ENCODE measurements at places on chromosomes 11 and 22.
A peak's percentile ranks its signal among the peaks of the same experiment; 100 is the strongest.

- H3K27ac ChIP-seq = no peak overlapping the region
- no peaks in the 10 kb centered on the region for H3K4me1 ChIP-seq
- H3K27me3 ChIP-seq = no peaks in the 10 kb centered on the region
- no peak for DNase-seq
- no peaks in the 10 kb centered on the region for H3K36me3 ChIP-seq
- no peak overlapping the region for H3K4me3 ChIP-seq
Measured at GRCh38 chr11:428295-428694, 13.5 kb upstream of the SIGIRR start.

DNA sequence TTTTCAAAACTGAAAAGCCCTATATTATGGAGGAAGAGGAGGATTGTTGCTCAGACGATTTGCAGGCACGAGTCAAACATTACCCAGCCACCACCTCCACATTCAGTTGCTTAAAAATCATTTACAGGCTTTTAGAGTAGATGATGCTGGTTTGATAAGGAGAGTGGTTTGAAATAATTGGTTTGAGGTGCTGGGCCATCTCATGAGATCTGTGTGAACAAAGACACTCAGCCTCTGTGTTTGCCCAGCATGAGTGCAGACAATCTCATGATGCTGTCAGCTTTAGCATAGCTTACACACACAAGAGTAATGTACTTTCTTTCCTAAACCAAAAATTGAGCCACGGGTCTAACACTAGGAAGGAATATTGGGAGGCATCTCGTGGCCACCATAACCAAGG is 4.3 kb downstream of the SLC43A3 start:
- DNase-seq = no peak
- H3K36me3 ChIP-seq = peaks cover 18% of the 10 kb centered on the region
- H3K27me3 ChIP-seq = no peaks in the 10 kb centered on the region
- H3K27ac ChIP-seq = no peak overlapping the region

DNA sequence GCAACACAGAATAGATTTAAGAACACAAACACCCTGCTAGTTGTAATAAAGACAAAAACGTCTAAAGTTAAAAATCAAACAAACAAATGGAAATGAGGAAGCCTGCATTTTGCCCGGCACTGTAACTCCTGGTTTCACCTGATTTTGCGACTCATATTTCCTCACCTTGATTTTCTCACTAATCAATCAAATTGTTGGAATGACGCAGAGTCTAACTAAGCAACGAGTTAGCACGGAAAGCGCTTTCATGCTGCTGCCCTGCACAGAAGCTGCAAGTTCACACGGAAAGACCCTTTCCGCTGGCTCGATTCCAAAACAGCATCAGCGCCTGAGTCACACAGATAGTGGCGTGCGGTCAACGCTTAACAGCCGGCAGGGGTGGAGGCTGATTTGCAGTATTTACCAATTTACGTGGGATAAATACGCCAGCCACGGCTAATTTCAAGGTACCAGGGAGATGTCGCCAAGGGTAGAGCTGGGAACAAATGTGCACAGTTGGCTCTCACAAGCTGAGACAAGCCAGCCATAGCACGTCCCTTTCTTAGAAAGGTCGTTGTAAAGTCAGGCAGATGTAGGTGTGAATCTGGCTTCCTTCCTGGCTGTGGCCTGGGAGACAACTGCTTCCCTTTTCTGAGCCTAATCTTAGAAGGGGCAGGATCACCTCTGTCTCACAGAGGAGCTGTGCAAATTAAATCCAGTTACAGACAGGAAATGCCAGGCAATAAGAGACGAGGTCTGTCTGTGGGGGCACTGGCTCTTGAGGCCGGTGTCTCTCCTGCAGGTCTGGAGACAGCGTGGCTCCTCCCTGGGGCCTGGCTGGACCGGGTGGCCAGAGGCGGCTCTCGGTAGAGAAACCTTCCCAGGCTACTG is 76.9 kb upstream of the TTLL12 start:
- H3K4me1 ChIP-seq = peaks cover 16% of the 10 kb centered on the region
- peak; percentile 51 for DNase-seq
- no peaks in the 10 kb centered on the region for H3K36me3 ChIP-seq
- no peaks in the 10 kb centered on the region for H3K27me3 ChIP-seq

DNA sequence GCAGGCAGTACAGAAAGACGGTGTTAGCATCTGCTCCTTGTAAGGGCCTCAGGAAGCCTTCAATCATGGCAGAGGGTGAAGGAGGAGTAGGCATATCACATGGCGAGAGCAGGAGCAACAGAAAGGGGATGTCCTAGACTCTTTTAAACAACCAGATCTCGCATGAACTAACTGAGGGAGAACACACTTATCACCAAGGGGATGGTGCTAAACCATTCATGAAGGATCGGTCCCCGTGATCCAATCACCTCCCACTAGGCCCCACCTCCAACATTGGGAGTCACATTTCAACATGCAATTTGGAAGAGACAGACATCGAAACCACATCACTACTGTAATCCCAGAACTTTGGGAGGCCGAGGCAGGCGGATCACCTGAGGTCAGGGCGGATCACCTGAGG is 39.9 kb upstream of the LIPT2 start:
- H3K4me3 ChIP-seq = no peak overlapping the region
- H3K4me1 ChIP-seq = no peaks in the 10 kb centered on the region
- no peaks in the 10 kb centered on the region for H3K36me3 ChIP-seq
- no peaks in the 10 kb centered on the region for H3K27me3 ChIP-seq

- no peaks in the 10 kb centered on the region for H3K36me3 ChIP-seq
- H3K4me1 ChIP-seq = no peaks in the 10 kb centered on the region
- H3K4me3 ChIP-seq = no peak overlapping the region
- DNase-seq = no peak
- H3K27ac ChIP-seq = no peak overlapping the region
- H3K27me3 ChIP-seq = no peaks in the 10 kb centered on the region
Measured at GRCh38 chr11:56705784-56706396, 7.0 kb downstream of the OR9G1 start.

GRCh38 chr11:5449023-5449422 is at the start of gene OR51I2:
Gene OR51I2, plus strand, starts transcription at chr11:5449323. Its CDS starts 4,166 bp downstream, at chr11:5453489.
- no peaks in the 10 kb centered on the region for H3K27me3 ChIP-seq
- no peak within 1 kb of the TSS for H3K4me3 ChIP-seq
- H3K27ac ChIP-seq = no peak within 1 kb of the TSS
- DNase-seq = no peak
- H3K4me1 ChIP-seq = no peaks in the 10 kb centered on the region
- H3K36me3 ChIP-seq = no peaks in the 10 kb centered on the region

DNA sequence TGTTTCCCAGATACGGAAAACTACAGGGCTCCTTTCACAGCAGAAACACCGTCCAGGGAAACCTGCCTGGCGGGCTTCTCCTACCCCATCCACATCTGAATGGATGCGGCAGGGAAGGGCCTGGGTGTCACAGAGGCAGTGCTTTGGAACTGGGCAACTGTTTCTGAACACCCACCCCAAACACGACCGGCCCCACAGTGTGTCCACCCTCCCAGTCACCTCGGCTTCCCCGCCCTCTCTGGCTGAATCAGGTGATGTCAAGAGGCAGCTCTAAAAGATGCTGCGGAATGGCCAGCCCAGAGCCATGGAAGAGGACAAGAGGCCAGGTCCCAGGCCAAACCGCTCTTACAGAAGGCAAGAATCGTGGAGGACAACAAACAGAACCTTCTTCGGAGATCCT is 22.0 kb downstream of the IFT27 start:
- peaks cover 3% of the 10 kb centered on the region for H3K27me3 ChIP-seq
- H3K4me1 ChIP-seq = no peaks in the 10 kb centered on the region
- no peak for DNase-seq
- no peak overlapping the region for H3K27ac ChIP-seq
- H3K36me3 ChIP-seq = no peaks in the 10 kb centered on the region
- no peak overlapping the region for H3K4me3 ChIP-seq

- no peaks in the 10 kb centered on the region for H3K27me3 ChIP-seq
- no peak overlapping the region for H3K4me3 ChIP-seq
- no peaks in the 10 kb centered on the region for H3K36me3 ChIP-seq
- H3K4me1 ChIP-seq = no peaks in the 10 kb centered on the region
- no peak for DNase-seq
- no peak overlapping the region for H3K27ac ChIP-seq
Measured at GRCh38 chr11:111772535-111772934, 6.3 kb upstream of the PPP2R1B start.

DNA sequence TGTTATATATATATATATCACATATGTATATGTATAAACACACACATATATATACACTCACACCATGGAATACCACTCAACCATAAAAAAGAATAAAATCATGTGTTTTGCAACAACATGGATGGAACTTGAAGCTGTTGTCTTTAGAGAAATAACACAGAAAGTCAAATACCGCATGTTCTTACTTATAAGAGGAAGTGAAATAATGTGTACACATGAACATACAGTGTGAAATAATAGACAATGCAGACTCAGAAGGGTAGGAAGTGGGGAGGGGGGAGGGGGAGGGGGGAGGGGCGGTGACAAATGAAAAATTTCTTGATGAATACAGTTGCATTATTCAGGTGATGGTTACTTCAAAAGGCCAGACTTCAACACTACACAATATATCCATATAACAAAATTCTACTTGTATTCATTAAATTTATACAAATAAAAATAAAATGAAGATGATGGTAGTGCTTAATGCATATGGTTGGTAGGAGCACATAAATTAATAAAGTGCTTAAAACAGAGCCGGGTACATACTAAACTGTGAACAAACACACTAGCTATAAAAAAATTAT is 5.8 kb upstream of the OR5B2 start:
- H3K4me3 ChIP-seq = no peak overlapping the region
- H3K27ac ChIP-seq = no peak overlapping the region
- DNase-seq = no peak
- no peaks in the 10 kb centered on the region for H3K36me3 ChIP-seq

DNA sequence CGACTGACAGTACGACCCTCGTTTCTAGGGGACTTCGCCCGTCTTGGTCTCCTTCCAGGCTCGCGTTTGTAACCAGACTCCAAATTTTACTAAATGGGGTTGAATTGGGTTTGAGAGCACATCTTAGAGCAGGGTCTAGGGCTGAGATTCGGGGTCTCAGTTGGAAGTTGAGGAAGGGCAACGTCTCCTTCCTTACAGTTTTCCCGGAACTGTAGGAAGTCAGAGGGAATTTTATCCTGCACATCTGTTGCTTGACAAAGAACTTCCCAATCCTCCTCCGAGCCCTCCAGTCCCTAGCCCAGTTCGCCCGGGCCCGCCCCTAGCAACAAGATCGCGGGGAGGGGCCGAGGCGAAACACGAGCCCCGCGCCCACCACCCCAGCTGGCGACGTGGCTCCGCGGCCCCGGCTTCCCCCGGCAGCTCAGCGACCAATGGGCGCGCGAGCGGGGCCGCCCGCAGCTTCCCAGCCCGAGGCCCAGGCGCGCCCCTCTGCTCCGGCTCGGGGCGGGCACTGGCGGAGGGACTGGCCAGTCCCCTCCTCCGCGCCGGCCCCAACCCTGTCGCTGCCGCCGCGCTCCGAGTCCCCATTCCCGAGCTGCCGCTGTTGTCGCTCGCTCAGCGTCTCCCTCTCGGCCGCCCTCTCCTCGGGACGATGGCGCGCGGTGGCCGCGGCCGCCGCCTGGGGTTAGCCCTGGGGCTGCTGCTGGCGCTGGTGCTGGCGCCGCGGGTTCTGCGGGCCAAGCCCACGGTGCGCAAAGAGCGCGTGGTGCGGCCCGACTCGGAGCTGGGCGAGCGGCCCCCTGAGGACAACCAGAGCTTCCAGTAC is at the start of gene RCN1:
RCN1 (plus strand) TSS at position 530 of the 826 bp plus-strand sequence; CDS start at position 653, 123 bp downstream.
- no peaks in the 10 kb centered on the region for H3K27me3 ChIP-seq
- H3K27ac ChIP-seq = peak within 1 kb of the TSS; percentile 87
- peak within 1 kb of the TSS; percentile 67 for H3K4me3 ChIP-seq
- H3K4me1 ChIP-seq = peaks cover 11% of the 10 kb centered on the region
- peak; percentile 80 for DNase-seq

DNA sequence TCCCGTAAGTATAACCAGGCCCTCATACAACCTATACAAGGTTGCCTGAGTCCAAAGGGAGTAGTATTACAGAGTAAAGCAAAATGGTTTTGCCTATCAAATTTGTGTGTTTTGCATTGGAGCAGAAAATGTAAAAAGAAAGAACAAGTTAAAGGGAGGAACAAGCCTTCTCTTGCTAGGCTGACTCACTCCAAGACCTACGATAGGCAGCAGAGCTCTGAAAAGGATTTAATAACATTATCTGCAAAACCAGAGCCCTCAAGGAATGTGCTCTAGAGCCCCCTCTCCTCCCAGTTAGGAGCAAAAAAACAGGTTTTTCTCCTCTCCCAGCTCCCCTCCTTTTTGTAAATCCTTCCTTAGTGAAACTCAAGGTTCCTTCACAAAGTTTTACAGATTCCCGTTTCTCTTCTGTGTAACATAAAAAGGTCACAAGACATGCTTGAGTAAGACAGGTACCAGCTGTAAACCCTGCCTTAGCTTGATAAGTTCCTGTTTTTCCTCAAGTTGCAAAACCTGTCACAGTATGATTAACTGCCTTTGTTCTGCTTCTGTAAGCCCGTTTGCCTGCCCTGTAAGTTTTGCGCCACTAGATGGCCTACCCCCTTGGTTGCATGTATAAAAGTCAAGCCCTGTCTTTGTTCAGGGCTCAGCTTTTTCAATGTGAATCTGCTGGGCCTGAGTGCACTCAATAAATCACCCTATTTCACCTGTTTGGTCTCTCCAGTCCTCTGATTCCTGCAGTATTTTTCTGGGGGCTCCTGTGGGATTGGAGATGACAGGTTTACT is 498.2 kb downstream of the KCNA4 start:
- H3K36me3 ChIP-seq = no peaks in the 10 kb centered on the region
- H3K27me3 ChIP-seq = no peaks in the 10 kb centered on the region
- H3K4me1 ChIP-seq = no peaks in the 10 kb centered on the region
- no peak overlapping the region for H3K4me3 ChIP-seq
- H3K27ac ChIP-seq = no peak overlapping the region
- no peak for DNase-seq

DNA sequence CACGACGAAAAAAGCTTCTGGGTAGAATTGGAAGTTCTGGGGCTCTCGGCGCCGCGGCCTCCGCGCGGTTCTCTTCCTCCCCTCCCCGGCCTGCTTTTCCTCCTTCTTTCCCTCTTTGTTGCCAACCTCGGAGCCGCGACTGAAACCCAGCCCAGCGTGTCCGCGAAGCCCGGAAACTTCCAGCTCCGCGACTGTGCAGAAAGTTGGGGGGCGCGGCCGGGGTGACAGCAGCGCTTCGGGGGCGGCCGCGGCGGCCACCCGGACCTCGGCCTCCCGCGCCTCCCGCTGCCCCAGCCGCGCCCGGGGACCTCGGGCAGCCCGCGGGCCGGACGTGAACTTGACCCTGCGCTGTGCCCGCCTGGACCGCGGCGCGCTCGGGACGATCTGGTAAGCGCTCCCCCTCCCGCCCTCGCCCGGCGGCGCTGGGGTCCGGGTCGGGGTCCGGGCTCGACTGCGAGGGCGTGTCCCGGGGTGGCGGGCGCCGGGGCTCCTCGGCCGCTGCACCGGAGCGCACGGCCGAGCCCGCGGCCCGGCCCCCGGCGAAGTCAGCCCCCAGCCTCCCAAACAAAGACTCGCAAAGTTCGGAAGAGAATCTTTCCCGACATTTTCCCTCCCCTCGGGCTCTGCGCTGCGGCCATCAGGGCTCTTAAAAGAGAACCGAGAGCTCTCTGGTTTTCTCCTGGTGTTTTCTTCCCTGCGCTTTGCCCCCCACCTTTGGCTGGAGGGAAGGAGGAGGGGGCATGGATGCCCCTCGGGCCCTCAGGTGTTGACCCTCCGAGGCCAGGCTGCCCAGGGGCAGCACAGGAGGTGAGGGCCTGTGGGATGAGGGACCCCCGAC is 67.9 kb upstream of the WNT7B start:
- H3K4me1 ChIP-seq = peaks cover 44% of the 10 kb centered on the region
- DNase-seq = peak; percentile 64
- peak overlapping the region; percentile 36 for H3K4me3 ChIP-seq
- peak overlapping the region; percentile 93 for H3K27ac ChIP-seq
- peaks cover 6% of the 10 kb centered on the region for H3K36me3 ChIP-seq

Data from heart left ventricle (tissue), 16 donors.